ENCODE measurements at places on chromosomes 3 and 15. TPM values are rescaled to one million over a fixed set of nuclear protein-coding genes. Genes with fewer than 3 reads are reported as not detected.

The SUCNR1 gene
- not detected for total RNA-seq

The ABCC5 gene
- 20.7 TPM for total RNA-seq

The GOLGA8S gene
- 0.09 TPM for total RNA-seq

The FOXB1 gene
- not detected for total RNA-seq

The PLA2G4D gene
- not detected for total RNA-seq

The KBTBD8 gene
- total RNA-seq: 3.5 TPM

The SMAD3 gene
- 27.3 TPM for total RNA-seq

The ELL3 gene
- total RNA-seq: 1.8 TPM

The MESP1 gene
- 0.18 TPM for total RNA-seq
